ENCODE measurements at places on chromosomes 2 and 18.

- no peak for DNase-seq
Measured at GRCh38 chr2:174524527-174524926, 37.7 kb upstream of the GPR155 start.

GRCh38 chr2:156513219-156513618, 77.0 kb downstream of the GPD2 start:
- no peak for DNase-seq

GRCh38 chr2:158049129-158049855, 52.4 kb upstream of the UPP2 start:
- DNase-seq: no peak

GRCh38 chr2:179558010-179558934, 293.6 kb upstream of the SESTD1 start:
- DNase-seq: no peak
